ENCODE measurements at places on chromosomes 6 and 20. TPM values are rescaled to one million over a fixed set of nuclear protein-coding genes. Genes with fewer than 3 reads are reported as not detected.

Gene OR11A1
- not detected for total RNA-seq

Gene COL11A2
- 1.5 TPM for total RNA-seq

Gene GSTA3
- not detected for total RNA-seq

Gene WFDC5
- not detected for total RNA-seq

Gene BMP7
- 12.3 TPM for total RNA-seq

Gene KDM1B
- total RNA-seq, result 11.6 TPM

Gene C6orf58
- not detected for total RNA-seq

Gene SRSF12
- not detected for total RNA-seq

Gene SUMO4
- total RNA-seq, result 0.79 TPM

Gene TSBP1
- not detected for total RNA-seq

DNA sequence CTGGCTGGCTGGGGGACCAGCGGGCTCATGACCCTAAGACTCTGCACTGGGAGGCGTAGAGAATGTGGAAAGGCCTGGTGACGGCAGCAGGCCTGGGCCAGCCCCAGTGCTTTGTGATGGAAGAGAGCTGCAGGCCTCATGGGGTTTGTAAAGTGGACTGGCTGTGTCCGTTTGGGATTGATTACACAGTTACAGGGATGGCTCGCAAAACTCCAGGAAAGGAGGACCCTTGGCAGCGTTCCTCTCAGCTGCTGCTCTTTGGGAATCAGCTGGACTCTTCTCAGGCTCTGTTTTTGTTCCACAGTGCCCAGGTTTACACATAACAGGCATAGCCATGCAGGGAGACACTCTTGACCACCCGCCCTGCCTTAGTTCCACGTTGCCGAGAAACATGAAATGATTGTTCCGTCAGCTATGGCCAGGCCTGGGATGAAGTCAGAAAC, 89.0 kb downstream of the SLX4IP start:
- DNase-seq, result peak; percentile 58

DNA sequence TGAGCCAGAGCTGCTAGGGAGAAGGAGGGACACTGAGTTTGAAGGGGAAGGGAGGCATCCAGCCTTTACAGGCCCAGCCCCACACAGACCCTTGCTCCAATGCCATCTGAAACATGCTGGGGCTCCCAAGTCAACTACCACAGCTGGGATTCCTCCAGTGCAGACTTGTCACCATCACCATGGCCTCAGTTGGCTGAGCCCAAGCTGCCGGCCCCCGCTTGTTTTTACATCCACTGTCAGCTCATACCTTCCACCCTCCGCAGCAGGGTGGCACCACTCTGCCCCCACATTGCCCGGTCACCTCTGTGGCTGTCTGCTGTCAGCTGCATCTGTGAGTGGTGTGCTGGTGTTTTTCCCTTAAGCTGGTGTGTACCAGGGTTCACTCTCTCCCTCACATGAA, 26.1 kb downstream of the GFOD1 start:
- no peak for DNase-seq

GRCh38 chr6:6600875-6601274, 12.4 kb downstream of the LY86 start:
- no peak for DNase-seq

- no peak for DNase-seq
Measured at GRCh38 chr6:47665112-47665511, 33.3 kb upstream of the ADGRF4 start.

DNA sequence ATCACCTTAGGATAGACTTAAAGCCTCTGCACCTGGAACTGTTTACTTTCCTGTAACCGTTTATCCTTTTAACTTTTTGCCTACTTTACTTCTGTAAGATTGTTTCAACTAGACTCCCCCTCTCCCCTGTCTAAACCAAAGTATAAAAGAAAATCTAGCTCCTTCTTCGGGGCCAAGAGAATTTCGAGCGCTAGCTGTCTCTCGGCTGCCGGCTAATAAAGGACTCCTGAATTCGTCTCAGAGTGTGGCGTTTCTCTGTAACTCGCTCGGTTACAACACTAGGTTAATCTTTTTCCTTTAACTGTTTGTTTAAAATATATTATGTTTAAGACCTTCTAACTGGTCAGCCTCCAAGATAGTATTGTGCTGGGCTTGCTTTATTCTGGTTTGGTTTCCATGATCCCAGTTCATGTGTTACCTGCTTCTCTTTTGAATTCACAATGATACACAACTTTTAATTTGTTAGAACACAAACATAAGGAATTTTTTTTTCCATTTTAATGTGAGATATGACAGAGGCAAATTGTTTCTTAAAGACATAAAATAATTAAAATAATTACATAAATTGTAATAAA, 8.7 kb upstream of the NQO2 start:
- DNase-seq, result no peak

DNA sequence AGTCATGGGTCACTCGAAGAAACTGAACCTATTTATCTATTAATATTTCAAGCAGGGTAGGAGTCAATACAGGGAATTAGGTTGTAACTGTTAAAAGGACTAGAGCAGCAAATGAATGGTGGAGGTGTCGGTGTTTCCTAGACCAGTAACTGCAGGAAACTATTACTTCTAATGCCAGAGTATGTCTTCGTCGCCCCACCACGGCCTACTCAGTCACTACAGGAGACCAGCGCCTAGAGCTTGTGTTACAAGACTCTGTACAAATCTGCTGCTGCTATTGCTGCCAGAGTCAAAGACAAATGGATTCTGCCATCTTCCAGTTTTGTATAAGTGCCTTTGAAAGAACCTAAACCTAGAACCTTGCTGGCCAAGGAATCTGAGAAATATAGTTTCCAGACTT, 343.9 kb downstream of the SOX4 start:
- no peak for DNase-seq

DNA sequence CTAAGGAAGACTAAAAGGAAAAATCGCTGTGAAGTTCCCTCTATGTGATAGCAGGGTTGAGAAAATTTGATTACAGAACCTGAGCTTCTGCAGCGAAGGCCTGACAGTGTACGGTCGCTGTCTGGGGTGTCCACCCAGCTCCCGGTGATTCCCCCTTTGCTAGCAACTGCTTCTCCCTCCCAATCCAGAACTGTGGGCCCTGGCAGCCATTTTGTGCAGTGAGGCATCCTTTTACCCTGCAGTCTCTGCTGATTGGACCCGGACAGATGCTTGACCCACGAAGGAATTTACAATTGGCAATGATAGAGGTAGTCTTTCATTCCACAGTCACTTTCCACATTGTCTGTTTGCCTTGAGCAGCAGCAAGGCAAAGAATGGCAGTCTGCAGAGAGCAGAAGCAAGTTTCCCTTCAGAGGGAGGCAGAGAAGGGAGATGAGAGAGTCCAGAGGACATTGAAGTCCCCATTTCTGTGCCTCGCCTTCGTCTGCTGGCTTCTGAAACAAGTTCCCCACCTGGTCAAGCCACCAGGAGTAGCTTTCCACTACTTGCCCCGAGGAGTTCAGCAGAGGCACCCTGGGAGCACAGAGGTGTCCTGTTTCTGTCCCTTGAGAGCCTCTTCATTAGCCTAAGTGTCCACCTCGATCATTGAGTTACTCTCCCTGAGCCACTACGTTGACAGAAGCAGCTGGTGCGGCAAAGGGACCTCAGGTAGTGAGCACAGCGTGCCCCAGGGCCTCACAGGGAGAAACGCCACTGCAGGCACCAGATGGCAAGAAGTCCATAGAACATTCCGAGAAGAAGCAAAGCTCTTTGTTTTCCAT, 370.3 kb downstream of the NRN1 start:
- no peak for DNase-seq

DNA sequence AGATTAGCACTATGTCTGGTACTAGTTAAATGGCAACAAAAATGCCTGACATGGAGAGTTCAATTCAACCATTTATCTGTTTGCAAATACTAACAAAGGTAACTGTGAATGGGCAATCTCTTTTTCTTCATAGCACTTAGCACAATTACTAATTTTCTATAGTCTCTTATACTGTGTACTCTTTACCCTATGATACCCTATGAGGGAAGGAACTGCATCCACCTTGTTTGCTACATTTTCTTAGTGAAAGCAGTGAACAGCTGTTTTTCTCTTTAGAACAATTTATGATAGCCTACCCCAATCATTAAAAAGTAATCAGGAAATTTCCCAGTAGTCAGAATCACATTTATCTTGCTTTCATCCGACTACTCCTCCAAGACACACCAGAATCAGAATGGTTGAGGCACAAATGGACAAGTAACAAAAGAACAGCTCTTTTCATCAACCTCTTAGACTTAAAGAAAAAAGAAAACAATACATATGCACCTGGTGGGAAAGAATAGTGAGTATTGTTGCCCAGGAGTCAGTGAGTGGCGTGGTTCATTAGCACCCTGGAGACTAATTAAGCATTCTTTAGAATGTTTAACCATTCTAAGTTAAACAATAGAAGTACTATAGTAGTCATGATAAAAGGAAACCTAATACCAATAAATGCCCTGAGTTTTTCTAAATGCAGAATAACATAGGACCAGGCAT, 16.7 kb downstream of the ZNF292 start:
- no peak for DNase-seq

DNA sequence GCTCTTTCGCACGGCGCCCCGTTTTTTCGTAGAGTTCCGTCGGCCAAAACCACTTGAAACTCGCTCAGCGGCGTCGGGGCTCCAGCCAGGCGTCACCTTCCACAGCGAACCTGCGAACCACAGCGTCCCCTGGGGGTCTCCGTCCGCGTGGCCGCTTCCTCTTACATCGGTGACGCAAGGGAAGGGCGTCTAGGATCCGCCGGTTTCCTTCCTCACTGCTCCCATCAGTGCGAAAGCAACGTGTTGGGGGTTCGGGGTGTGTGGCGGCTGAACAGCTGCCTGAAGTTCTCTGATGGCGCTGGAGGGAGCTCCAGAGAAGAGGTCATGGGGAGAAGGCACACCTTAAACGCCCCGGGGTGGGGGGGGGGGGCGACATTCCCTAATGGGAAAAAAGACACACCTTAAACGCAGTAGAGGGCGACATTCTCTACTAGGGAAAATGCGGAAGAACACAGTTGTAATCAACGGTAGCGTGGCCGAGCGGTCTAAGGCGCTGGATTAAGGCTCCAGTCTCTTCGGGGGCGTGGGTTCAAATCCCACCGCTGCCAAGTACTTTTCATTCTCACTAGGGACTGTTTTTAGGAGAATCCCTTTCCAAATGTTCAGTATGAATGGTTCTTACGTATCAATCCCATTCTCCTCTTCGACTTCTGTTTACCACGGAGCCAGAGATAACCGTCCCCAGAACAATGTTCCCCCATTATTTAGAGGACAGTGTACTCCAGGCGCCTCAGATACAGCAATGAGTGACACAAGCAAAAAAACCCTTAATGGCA, 16.4 kb downstream of the ZNF311 start:
- DNase-seq, result peak; percentile 45

- DNase-seq, result no peak
Measured at GRCh38 chr20:53964067-53964466, 106.3 kb downstream of the BCAS1 start.

DNA sequence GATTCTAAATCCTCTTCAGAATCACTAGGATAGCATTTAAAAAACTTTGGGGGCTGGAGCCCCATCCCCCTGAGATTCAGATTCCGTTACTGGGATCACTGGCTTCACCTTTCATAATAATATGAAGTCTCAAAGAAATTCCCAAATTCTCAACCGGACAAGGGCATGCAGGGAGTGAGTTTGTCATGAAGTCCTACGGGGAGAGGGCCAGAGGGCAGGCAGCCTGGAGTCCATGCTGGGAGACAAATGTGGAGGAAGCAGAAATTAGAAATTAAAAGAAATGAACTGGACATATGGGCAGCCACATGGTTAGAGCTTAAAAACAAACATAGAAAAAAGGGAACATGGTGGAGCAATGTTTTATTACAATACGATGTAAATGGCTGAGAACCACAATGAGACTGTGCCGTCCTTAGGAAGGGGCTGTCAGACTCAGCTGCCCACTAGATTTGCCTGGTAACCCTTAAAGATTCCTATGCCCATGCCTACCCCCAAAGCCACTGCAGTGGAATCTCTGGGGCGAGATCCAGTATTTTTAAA, 142.6 kb downstream of the CEBPB start:
- DNase-seq, result no peak

DNA sequence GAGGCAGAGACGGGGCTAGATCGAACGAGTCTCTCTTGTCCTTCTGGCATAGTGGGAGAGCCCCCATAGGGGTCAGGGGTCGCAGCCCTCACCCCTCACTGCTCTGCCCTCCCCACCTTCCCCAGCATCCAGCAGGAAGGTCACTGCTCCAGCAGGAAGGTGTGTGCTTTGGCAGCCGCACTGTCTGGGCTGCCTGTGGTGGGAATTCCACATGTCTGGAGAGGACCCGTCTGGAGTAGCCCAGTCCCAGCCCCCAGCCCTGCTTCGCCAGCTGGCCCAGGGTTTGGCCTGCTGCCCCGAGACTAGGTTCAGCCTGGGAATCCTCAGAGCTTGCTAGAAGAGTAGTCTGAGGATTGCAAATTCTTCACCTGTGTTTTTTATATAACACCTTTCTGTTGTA, 2.5 kb upstream of the R3HDML start:
- no peak for DNase-seq

- DNase-seq, result no peak
Measured at GRCh38 chr6:53523511-53524454, 21.1 kb downstream of the GCLC start.

DNA sequence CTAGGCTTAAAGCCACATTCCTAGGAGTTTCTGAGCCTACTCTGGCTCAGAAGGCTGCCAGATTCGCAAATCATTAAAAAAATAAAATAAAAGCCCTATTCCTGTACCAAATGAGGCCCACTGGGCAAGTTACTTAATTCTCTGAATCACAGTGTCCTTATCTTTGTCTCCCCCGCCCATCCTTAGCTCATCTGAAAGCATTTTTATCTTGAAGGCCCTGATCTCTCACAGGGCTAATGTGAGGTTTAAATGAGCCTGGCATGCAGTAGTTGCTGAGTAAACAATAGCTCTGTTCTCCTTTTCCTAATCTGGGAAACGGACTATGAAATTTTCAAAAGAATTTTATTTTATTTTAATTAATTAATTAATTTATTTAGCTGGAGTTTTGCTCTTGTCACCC, 2.1 kb upstream of the ZBTB12 start:
- DNase-seq, result no peak

GRCh38 chr20:45189067-45189609, 14.4 kb downstream of the PI3 start:
- no peak for DNase-seq

GRCh38 chr6:43180058-43180457, 1.9 kb upstream of the CUL9 start:
- no peak for DNase-seq

- DNase-seq, result no peak
Measured at GRCh38 chr20:17840423-17840822, 128.2 kb downstream of the SNX5 start.

DNA sequence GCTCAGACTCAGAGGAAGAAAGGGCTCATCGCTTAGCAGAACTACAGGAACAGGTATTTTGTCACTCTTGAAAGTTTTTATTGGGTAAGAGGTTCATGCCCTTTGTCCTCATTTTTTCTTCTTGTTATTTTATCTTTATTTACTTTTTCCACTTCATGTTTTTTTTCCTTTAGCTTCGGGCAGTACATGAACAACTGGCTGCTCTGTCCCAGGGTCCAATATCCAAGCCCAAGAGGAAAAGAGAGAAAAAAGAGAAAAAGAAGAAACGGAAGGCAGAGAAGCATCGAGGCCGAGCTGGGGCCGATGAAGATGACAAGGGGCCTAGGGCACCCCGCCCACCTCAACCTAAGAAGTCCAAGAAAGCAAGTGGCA, 9.5 kb downstream of the BRD2 start:
- no peak for DNase-seq

Data from heart left ventricle (tissue), 16 donors.